ENCODE measurements at places on chromosomes 2 and 18.

DNA sequence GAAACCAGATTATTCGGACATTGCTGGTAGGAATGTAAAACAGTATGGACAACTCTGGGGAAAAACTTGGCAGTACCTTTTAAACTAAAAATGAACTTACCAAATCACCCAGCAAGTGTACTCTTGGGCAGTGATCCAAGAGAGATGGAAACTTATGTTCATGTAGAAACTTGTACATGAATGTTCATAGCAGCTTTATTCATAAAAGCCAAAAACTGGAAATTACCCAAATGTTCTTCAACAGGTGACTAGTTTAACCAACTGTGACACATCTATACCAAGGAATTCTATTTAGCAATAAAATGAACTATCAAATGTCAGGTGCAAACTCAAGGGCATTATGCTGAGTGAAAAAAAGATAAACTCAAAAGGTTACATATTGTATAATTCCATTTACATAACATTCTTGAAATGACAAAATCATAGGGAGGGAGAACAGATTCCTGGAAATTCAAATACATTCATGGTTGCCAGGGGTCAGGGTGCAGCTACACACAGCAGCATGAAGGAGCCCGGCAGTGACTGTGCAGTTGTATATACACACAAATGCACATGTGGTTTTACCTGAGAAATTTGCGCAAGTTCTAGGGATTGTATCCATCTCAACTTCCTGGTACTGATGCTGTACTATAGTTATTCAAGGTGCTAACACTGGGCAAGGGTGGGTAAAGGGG, 3.5 kb upstream of the RNU4ATAC start:
- no peak for DNase-seq

DNA sequence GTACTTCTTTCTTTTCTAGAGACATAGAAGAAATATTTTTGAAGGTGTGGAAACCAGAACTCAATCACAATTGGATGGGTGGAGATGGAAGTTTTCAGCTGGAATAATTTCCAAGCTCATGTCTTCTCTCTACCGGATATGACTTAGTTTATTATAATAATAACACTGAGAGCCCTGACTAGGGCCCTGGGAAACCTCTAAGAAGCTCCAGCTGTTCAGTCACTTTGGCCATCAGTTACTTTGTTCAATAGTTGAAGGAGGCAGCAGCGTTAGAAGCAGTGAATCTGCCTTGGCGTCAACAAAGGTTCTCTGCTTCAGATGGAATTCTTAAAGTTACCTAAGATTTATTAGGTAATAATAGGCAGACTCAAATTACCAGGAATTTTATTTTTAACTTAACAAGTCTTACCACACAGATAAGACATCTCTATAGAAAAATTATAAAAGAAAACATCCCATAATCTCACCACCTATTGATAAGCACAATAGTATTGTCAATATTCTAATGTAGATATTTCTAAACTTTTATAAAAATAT, 293.8 kb upstream of the CHAC2 start:
- DNase-seq = no peak

DNA sequence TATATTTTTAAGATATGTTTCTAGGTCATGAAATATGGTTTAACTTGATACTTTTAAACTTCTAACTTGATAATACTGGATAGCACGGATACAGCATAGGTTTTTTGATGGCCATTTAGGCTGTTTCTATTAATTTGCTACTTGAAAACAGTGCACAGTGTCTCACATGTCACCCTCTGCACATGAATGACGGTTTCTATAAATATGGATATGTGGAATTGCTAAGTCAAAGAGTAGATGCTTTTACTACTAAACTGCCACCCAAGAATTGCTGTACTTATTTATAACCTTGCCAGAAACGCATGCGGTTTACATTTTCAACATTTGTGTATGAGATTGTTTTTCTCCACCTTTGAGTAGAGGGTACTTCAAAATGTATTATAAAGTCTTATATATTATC, 174.6 kb upstream of the LYPD1 start:
- no peak for DNase-seq

DNA sequence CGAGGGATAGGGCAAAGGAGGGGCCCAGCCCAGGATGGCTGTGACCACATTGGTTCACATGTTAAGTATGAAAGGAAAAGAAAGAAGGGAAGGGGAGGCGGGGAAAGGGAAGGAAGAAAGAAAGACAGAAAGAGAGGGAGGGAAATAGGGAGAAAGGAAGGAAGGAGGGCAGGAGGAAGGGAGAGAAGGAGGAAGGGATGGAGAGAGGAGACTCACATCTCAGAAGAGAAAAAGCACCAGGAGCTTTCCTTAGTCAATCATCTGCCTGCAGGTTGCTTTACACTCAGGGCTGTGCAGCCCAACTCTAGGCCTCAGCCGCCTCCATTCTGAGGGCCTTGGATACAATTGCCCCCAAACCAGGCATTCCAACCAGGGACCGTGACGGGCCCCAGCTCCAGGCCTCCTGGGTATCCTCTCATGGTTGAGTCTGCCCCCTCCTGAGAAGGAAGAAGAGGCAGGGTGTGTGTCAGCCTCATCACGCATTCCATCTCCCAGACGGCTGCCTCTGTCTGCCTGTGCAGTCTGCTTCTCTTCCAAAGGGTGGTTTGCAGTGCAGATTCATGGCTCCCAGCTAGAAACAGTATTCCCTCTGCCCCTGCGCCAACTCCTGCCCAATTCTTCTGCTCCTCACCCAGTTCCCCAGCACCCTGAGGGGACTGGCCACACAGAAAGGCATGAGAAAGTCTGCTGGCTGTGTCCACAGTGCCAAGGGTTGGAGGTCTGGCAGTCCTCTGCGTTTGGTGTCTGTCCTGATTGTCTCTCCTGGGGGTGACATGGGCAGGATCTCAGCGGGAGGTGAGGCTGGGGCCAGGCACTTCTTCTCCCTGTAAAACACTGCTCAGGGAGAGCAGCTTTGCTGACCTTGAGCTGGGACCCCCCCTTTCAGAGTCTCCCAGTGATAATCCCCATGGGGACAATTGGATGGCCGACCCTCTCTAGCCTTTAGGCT, 163.3 kb downstream of the SMAD7 start:
- no peak for DNase-seq

DNA sequence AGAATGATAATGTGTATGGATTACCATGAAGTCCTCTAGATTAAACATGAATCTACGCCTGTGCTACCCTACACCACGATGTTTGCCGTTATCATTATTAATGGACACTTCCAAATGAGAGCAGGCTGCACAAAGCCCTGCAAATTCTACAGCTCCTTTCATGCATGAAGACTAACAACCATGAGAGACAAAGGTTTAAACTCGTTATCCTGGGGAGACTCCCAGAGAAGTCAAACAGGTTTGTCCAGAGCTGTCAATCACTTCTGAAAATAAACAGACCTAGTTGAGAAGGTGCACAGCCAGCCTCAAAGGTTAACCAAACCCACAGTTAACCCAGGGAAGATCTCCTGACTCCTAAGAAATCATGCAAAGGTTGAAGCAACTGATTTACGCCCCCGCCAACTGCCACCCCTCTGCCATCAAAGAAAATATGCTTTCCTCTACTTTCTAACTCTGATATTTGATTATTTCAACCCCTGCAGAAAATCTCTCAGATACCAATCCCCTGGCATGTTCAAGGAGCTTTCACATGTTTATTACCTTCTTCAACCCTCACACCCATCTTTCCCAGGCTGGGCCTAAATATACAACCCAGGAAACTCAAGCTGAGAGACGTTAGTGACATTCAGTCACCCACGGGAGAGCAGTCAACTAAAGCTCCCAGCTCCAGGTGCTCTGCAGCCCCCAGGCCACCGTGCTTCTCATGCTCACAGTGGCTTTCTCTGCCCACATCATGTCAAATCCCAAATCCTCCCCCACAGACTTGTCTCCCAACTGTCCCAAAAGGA, 35.9 kb downstream of the MYO5B start:
- no peak for DNase-seq

Data from activated CD4-positive, alpha-beta T cell treated with anti-CD3 and anti-CD28 coated beads for 4 hours (primary cell).